NCI-H345 (cell line): ENCODE measurements at places on chromosomes 13 and 19.

GRCh38 chr19:40565910-40566495 is 10.7 kb upstream of the SHKBP1 start:
- DNase-seq = no peak

DNA sequence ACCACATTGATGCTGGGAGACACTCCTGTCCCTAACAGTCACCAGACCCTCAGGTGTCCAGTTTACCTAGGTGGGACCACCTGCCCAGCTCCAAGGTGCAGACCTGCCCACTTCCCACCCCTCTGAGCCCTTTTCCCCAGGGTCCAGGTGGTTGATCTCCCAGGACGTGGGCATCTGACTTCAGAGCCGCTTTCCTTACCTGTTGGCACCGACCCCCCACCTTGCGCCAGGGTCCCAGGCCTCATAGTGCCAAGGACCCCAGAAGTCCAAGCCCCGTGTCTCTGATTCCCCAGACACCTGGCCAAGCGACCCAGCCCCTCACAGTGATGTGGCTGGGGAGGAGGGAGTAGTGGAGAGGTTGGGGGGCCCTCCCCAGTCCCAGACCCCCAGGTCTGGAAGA is 9.6 kb upstream of the BBC3 start:
- no peak for DNase-seq

- no peak for DNase-seq
These were observed 3.2 kb downstream of the IL17D start for GRCh38 chr13:20706661-20707060.

- DNase-seq = no peak
These were observed 1.2 kb upstream of the DMWD start for GRCh38 chr19:45793876-45794275.

DNA sequence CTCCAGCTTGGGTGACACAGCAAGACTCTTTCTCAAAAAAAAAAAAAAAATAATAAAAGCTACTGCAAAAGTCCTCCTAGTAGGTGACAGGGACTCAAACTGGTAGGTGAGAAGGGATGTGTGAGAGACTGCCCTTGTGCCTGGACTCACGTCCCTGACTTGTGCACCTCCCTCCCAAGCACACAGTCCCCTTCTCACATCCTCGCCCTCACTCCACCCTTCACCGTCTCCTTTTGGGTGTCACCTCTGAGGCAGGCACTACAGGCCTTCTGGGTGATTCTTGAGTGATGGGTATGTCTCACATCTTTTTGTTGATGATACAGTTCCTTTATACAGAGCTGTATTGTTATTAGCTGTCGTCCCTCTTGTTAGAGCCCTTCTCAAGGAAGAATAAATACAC is 170.5 kb downstream of the TM9SF2 start:
- no peak for DNase-seq

GRCh38 chr19:42501733-42502132 is 26.5 kb downstream of the CEACAM1 start:
- no peak for DNase-seq
